ENCODE measurements at places on chromosomes 1 and 21.

GRCh38 chr1:190476806-190477205 is 858 bp downstream of the BRINP3 start:
- no peak for DNase-seq

GRCh38 chr1:221327954-221328353 is 413.9 kb downstream of the DUSP10 start:
- no peak for DNase-seq

- no peak for DNase-seq
Observed at GRCh38 chr1:40606978-40607377, 58.5 kb downstream of the RIMS3 start.

GRCh38 chr1:150009604-150010392 is 728 bp downstream of the OTUD7B start:
- no peak for DNase-seq

- DNase-seq: no peak
Observed at GRCh38 chr21:38384675-38385426, 113.4 kb downstream of the ERG start.

- no peak for DNase-seq
Observed at GRCh38 chr1:57302812-57303596, 120.9 kb downstream of the DAB1 start.

All from NCI-H1048 (cell line).